Activated CD4-positive, alpha-beta T cell treated with anti-CD3 and anti-CD28 coated beads, Interleukin-2, Interleukin-4, amounts not matched to agents 100 ng/mL and 50 ng/mL, durations not matched to agents 16 hours and 8 hours (primary cell): ENCODE measurements at places on chromosomes 2 and 18.

DNA sequence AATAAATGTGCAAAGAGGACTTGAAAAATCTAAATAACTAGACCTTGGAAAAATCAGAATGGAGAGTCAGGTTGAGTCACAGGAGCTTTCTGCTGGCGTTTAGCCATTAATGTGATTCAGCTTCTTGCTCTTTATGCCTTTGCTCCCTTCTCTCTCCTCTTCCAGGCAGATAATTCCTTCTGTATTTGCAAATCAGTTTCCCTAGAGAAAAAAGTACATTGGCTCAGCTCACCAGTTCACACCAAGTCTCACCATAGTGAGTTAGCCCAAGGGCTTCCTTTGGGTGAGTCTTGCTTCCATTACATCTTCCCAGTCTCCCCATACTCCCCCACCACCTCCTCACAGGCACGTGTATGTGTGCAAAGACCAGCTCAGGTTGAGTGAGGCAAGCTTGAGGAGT, 73.6 kb downstream of the CYBRD1 start:
- no peak for DNase-seq

DNA sequence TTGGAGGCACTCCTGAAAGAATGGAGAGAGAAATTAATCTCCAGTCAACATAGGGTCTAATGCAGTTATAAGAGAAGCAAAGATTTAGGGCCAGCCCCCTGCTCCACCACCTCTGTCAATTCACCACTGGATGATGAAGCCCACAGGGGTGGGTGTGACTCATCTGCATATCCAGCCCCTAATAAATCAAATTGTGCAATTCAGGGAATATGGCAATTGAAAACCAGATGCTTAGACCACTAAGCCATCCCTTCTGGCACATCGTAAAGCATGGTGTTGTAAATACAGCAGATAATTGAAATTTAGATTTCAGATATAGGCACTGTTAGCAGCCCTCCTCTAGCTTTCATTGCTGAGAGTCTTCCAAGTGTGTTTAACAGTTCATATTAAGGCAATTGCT, 541.4 kb downstream of the PARD3B start:
- DNase-seq, result no peak

DNA sequence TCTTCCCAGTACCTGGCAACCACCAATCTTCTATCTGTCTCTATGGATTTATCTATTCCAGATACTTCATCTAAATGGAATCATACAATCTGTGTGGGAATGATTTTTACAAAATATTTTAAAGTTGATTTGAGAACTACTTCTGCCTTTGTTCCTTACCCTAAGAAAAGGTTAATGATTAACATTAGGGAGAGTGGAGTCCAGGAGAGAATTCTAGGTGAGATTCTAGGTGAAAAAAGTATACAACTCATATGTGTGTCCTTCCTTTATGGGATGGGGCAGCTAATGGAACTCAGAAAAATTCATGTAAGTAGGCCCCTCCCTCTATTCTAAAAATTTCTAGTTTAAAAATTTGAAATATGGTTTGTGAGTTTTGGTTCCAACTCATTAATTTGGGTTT, 35.9 kb upstream of the WDSUB1 start:
- no peak for DNase-seq

GRCh38 chr18:48404716-48405507, 4.3 kb downstream of the ZBTB7C start:
- peak; percentile 32 for DNase-seq

- DNase-seq, result no peak
These were observed 484.3 kb downstream of the THSD7B start for GRCh38 chr2:137249463-137250130.

- peak; percentile 42 for DNase-seq
These were observed 375.0 kb downstream of the CTNNA2 start for GRCh38 chr2:79887747-79888374.

- DNase-seq, result no peak
These were observed 23.8 kb downstream of the C1QL2 start for GRCh38 chr2:119134775-119135174.

GRCh38 chr2:174544156-174544555, 53.4 kb downstream of the WIPF1 start:
- no peak for DNase-seq

GRCh38 chr2:240982821-240983281, 15.6 kb upstream of the SNED1 start:
- no peak for DNase-seq

DNA sequence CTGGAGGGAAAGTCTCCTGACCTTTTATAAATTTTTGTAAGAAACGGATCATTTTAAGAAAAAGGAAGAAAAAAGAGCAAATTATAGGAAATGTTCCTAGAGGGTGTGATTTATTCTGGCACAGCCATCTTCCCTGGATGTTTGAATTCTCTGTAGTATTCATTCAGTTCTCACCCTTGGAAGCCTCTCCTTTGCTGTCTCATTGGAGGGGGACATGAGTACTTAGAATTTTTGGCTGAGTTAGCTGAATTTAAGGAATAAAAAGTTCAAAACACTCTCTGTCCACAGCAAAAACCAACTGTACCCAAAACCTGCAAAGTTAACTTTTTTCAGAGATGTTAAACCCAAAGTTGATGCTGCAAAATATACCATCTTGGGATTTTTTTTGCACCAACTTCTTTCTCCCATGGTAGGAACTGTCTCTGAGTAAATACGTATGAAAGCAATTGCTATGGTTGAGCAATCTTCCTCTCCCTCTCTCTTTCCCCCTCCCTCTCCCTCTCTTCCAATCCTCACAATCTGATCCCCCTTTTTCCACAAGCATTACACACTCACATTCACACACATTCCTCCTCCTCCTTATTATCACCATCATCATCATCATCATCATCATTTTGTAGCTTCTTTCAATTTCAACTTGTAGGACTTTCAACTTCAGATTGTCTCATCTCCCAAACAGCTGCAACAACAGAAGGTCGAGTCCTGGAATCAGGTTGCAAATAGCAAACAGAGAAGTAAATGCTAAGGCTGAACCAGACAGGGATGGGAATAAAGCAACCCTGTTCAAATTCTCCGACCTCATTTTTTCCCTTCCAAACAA, 183.7 kb downstream of the GFPT1 start:
- DNase-seq, result no peak

GRCh38 chr18:55833543-55833942, 245.6 kb upstream of the TCF4 start:
- no peak for DNase-seq

GRCh38 chr2:3661149-3661660, 3.2 kb downstream of the ALLC start:
- DNase-seq, result no peak

GRCh38 chr18:56189615-56190014, 448.8 kb downstream of the TXNL1 start:
- no peak for DNase-seq

GRCh38 chr2:238379096-238379810, 47.5 kb upstream of the ASB1 start:
- peak; percentile 30 for DNase-seq

DNA sequence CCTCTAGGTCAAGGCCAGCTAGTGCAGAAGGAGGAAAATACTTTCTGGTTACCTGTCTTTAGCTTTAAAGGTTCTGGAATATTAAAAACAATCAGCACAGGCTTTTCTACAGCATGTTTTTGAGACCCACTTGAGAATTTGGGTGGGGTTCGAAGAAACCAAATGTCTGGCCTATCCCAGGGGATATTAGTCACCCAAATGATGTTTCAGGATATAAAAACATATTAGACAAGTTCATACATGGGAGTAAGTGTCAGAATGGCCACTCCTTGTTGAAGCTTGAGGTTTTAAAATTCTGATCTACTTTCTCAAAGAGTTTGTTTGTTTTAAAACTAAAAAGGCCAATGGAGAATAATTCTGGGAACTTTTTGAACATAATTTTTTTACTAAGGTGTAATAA, 158.6 kb upstream of the DLX2 start:
- no peak for DNase-seq

GRCh38 chr2:157367704-157368103, 42.1 kb upstream of the ERMN start:
- no peak for DNase-seq

GRCh38 chr2:238499731-238500580, 73.2 kb downstream of the ASB1 start:
- no peak for DNase-seq

DNA sequence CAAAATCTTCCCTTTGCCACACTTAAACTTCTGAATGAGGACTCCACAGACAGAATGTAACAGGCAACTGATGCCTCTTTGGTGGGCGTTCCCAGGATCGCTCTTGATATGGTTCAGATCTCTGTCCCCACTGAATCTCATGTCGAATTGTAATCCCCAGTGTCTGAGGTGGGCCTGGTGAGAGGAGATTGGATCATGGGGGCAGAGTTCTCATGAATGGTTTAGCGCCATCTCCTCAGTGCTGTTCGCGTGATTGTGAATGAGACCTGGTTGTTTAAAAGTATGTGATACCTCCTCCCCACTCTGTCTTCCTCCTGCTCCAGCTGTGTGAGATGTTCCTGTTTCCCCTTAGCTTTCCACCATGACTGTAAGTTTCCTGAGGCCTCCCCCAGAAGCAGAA, 111.1 kb upstream of the SLC66A3 start:
- no peak for DNase-seq

DNA sequence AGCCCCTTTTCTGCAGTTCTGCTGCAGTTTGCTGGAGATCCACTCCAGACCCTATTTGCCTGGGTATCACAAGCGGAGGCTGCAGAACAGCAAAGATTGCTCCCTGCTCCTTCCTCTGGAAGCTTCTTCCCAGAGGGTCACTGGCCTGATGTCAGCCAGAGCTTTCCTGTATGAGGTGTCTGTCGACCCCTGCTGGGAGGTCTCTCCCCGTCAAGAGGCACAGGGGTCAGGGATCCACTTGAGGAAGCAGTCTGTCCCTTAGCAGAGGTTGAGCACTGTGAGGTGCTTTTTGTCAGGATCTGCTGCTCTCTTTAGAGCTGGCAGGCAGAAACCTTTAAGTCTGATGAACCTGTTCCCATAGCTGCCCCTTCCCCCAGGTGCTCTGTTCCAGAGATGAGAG, 42.0 kb upstream of the MYL1 start:
- DNase-seq, result no peak

- no peak for DNase-seq
These were observed 120.9 kb downstream of the TMEFF2 start for GRCh38 chr2:192073878-192074277.

DNA sequence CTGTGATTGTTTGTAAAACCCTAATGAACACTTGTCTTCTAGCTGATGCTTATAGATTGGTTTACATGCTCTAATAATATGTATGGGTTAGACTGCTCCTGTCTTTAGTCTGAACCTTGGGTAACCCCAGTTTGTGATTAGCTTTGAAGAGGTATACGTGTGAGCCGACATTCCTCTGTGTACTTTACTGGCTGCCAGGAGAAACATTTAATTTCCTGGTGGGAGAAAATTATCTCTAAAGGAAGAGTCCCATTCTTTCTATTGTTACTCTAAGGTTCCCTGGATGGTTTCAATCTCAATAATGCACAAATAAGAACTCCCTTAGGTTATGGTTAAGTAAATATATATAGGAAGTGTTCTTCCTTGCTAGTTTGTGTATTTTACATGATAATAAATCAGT, 143.6 kb upstream of the ZSWIM2 start:
- DNase-seq, result no peak

GRCh38 chr2:181183878-181184542, 203.6 kb downstream of the UBE2E3 start:
- DNase-seq, result no peak

DNA sequence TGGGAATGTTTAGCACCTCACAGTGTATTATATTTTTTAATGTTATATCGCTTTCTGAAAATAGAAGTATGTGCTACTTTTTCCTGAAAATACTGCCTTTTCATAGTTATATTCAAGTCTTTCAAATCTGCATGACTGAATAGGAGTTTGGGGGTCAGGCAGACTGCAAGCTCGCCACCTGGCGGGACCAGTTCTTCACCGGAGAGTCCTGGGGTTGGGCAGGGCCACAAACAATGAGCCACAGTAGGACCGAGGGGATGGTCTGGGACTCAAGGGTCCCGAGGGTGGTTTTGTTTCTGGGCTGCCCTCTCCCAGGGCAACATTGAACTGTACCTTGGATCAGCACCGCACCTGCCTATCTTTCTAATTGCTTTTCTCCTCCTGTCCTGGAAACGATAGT, 70.6 kb downstream of the VWA3B start:
- no peak for DNase-seq

DNA sequence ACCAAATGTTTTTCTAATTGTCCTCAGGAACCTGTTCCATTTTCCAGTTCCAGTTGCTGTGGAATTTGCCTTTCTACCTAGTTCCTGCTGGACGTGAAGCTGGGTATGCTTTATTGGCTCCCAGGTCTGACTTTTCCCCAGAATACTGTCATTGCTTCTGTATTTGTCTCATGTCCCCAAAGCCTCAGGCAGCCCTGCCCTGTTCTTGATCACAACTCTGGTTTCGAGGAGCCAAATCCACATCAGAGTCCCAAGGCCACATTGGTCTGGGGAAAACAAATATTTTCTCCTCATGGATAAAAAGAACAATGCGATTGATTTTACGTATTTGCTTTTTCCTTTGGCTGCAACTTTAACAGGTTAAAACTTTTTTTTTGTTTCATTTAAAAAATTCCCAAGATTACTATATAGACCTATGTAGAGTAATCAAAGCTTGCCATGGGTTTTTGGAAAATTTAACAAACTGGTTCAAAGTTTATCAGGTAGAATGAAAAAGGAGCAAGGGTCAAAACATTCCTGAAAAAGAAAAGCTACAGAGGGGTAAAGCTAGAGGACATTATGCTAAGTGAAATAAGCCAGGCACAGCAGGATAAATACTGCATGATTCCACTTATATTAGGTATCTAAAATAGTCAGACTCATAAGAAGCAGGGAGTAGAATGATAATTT, 85.2 kb downstream of the MDH1 start:
- DNase-seq, result no peak

GRCh38 chr2:238106698-238107524, 6.8 kb downstream of the ESPNL start:
- no peak for DNase-seq
